ENCODE measurements at places on chromosomes 6 and 20. TPM values are rescaled to one million over a fixed set of nuclear protein-coding genes. Genes with fewer than 3 reads are reported as not detected.

DNA sequence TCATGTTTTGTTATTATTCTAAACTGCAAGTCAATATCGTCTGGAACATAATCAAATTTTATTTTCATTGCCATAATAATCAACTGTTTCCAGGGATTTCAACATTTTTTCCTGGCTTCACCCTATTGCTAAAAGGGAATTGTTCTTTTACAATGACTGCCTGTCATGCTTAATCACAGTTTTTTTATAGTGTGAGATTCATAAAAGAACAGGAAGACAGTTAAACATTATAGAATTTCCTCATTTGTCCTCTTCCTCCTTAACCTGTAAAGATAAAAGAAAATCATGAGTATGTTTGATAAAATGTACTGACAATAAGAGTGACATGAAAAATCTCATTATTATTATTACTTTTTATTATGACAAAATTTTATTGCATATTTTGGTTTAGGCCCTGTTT is 73.3 kb upstream of the CENPW start:
- H3K27me3 ChIP-seq: no peaks in the 10 kb centered on the region
- peaks cover 1% of the 10 kb centered on the region for H3K36me3 ChIP-seq
- no peak overlapping the region for H3K27ac ChIP-seq

GRCh38 chr6:148140772-148141557 is 201.7 kb upstream of the SASH1 start:
- H3K36me3 ChIP-seq: no peaks in the 10 kb centered on the region
- H3K4me1 ChIP-seq: peaks cover 7% of the 10 kb centered on the region
- H3K27ac ChIP-seq: no peak overlapping the region

DNA sequence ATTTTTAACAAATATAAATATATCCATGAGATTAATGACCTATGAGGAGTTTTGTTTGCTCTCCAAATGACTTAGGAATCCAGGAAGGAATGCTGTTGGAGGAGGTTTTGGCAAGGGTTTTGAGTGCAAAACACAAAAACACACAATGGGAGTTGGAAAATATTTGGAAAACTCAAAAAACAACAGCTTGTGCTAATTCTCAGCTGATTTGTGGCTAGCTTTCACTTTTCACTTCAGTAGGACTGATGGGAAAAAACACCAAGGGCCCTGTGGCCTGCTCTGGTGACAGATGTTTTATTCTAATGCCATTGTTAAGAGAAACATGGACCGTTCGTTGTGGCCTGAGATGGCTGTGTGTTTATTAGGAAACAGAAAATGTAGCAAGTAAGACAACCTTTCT is 113.9 kb downstream of the ALDH8A1 start:
- H3K4me3 ChIP-seq: no peak overlapping the region
- DNase-seq: no peak
- H3K27ac ChIP-seq: no peak overlapping the region
- H3K36me3 ChIP-seq: no peaks in the 10 kb centered on the region
- H3K27me3 ChIP-seq: no peaks in the 10 kb centered on the region
- H3K4me1 ChIP-seq: no peaks in the 10 kb centered on the region

- no peak for DNase-seq
- H3K27ac ChIP-seq: no peak overlapping the region
- no peaks in the 10 kb centered on the region for H3K36me3 ChIP-seq
- H3K4me3 ChIP-seq: no peak overlapping the region
- peaks cover 13% of the 10 kb centered on the region for H3K4me1 ChIP-seq
- peaks cover 6% of the 10 kb centered on the region for H3K27me3 ChIP-seq
Measured at GRCh38 chr20:37381621-37382471, 35.9 kb downstream of the SRC start.

GRCh38 chr6:160163425-160163824 is 41.8 kb downstream of the SLC22A1 start:
- no peaks in the 10 kb centered on the region for H3K27me3 ChIP-seq
- no peaks in the 10 kb centered on the region for H3K36me3 ChIP-seq
- H3K27ac ChIP-seq: no peak overlapping the region
- no peak for DNase-seq
- no peaks in the 10 kb centered on the region for H3K4me1 ChIP-seq

ID4 gene
- total RNA-seq: not detected

TUBB2B gene
- total RNA-seq: 0.25 TPM

DNA sequence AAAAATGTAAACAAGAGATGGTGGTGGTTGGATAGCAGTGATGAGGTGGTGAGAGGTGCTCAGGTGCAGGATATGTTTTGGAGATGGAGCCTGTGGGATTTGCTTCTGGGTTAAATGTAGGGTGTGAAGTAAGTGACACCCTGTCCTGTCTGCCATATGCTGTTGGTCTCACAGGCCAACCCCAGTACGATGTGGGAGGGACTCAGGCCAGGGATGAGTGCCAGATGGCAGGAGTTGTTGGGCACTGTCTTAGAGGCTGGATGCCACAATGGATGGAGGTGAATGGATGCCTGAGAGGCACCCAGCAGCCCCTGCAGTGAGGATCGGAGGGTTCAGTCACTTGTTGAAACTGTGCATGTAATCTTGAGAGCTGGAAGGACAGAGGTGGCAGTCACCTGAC is 259.3 kb downstream of the NRN1 start:
- H3K4me1 ChIP-seq: peaks cover 3% of the 10 kb centered on the region
- H3K27ac ChIP-seq: no peak overlapping the region
- H3K36me3 ChIP-seq: peaks cover 14% of the 10 kb centered on the region
- no peak overlapping the region for H3K4me3 ChIP-seq
- H3K27me3 ChIP-seq: no peaks in the 10 kb centered on the region

BIRC7 gene
- total RNA-seq: 0.23 TPM

- no peaks in the 10 kb centered on the region for H3K36me3 ChIP-seq
- no peak overlapping the region for H3K4me3 ChIP-seq
- H3K27me3 ChIP-seq: no peaks in the 10 kb centered on the region
- H3K4me1 ChIP-seq: peaks cover 6% of the 10 kb centered on the region
- no peak overlapping the region for H3K27ac ChIP-seq
Measured at GRCh38 chr20:23157734-23158133, 71.6 kb upstream of the CD93 start.

DNA sequence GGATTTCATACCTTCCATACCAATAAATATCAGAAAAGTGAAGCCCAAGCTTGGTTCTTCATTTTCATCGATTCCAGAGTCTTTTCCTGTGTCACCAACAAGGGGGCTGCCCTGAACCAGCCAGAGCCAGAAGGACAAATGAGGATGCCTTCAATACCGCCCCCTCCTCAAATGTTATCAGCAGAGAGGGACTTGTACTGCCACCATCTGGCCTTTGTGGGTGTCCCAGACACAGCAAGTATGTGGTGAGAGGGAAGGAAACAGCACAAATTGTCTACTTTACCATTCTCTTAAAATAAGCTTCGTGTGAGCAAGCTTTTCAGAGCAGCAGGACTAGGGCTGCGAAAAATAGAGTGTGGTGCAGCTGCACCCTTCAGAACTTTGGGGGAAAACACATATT is 165.3 kb downstream of the SOBP start:
- H3K27me3 ChIP-seq: no peaks in the 10 kb centered on the region
- peaks cover 40% of the 10 kb centered on the region for H3K4me1 ChIP-seq
- no peak overlapping the region for H3K4me3 ChIP-seq

DNA sequence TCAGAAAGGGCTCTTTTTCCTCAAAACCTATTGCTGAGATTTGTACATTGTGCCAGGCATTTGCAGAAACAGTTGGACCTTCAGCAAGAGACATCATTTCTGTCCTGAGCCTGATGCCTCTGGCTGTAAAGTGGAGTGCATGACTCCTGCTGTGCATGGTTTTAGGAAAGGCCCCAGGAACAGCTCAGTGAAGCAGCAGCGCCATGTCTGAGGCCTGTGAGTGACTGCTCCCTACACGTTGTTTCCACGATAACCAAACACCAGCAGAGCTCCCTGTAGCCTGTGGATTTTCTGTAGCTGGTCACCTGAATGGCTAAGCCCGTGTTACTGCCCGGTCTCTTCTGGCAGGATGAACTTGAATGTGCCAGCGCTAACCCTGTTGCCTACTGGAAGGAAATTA is 232.5 kb downstream of the TFAP2C start:
- DNase-seq: no peak
- peaks cover 23% of the 10 kb centered on the region for H3K27me3 ChIP-seq
- no peaks in the 10 kb centered on the region for H3K36me3 ChIP-seq
- H3K27ac ChIP-seq: no peak overlapping the region

DNA sequence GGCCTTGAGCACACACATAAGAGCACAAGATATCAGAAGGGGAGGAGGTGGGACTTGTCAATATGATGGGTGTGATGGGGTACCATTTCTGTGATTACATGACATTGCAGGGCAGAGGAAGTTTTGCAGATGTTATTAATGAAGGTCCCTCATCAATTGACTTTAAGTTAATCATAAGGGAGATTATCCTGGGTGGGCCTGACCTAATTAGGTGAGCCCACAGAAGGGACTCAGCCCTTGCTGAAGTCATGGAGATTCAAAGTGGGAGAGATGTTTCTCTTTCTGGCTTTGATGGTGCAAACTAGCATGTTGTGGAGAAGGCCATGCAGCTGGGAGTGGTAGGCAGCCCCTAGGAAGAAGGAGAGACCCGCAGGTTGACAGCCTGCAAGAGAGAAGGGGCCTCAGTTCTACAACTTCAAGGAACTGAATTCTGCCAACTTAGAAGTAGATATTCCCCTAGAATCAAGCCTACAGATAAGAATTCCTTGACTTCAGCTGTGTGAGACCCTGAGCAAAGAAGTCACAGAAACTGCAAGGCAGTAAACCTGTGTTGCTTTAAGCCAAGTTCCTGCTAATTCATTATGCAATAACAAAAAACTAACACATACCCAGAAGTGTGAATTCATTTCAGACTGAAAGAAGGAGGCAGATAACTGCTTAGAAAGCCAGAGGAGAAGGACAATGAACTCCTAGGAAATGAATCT is 131.3 kb downstream of the LRFN2 start:
- H3K36me3 ChIP-seq: no peaks in the 10 kb centered on the region
- peaks cover 3% of the 10 kb centered on the region for H3K27me3 ChIP-seq
- no peak for DNase-seq

GRCh38 chr20:50522053-50522674 is 12.0 kb downstream of the PTPN1 start:
- DNase-seq: no peak
- H3K27ac ChIP-seq: peak overlapping the region; percentile 36
- H3K36me3 ChIP-seq: peaks cover 31% of the 10 kb centered on the region

DNA sequence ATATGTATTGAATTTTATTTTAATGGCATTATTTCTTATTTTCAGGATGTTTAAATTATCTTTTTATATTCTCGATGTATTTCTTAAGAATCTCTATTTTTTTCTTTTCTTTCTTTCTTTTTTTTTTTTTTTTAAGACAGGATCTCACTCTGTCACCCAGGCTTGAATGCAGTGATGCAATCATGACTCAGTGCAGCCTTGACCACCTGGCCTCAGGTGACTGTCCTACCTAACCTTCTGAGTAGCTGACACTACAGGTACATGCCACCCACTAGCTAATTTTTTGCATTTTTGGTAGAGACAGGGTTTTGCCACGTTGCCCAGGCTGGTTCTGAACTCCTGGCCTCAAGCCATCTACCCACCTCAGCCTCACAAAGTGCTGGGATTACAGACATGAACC is 143.8 kb upstream of the LAMA2 start:
- DNase-seq: no peak
- H3K4me1 ChIP-seq: peaks cover 10% of the 10 kb centered on the region
- peaks cover 8% of the 10 kb centered on the region for H3K27me3 ChIP-seq
- no peaks in the 10 kb centered on the region for H3K36me3 ChIP-seq
- no peak overlapping the region for H3K4me3 ChIP-seq

RAB44 gene
- not detected for total RNA-seq

- peaks cover 39% of the 10 kb centered on the region for H3K4me1 ChIP-seq
- no peak overlapping the region for H3K4me3 ChIP-seq
- H3K27ac ChIP-seq: no peak overlapping the region
Measured at GRCh38 chr6:169709293-169709692, 7.4 kb downstream of the C6orf120 start.

- no peak overlapping the region for H3K27ac ChIP-seq
- H3K4me3 ChIP-seq: no peak overlapping the region
- H3K36me3 ChIP-seq: no peaks in the 10 kb centered on the region
- H3K4me1 ChIP-seq: no peaks in the 10 kb centered on the region
- peak; percentile 35 for DNase-seq
- H3K27me3 ChIP-seq: no peaks in the 10 kb centered on the region
Measured at GRCh38 chr20:61896058-61896961, 169.4 kb downstream of the TAF4 start.

DNA sequence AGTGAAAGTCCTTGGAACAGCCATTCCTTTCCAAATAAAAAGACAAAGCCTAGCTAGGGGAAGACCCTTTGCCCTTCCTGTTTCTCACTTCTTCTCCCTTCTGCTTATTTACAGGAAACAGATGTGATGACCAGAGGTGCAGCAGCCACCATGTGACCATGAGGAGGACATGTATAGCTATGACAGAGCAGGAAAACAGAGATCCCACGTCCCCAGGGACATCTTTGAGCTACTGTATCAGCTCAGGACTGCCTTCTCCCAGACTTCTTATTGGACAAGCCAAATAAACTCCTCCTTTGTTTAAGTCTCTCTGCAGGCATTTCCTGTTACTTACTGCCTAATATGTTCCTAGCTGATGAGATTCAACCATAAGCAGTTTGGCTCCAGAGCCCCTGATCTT is 133.1 kb upstream of the MLN start:
- no peak overlapping the region for H3K4me3 ChIP-seq
- H3K36me3 ChIP-seq: no peaks in the 10 kb centered on the region
- H3K27ac ChIP-seq: no peak overlapping the region

C6orf58 gene
- not detected for total RNA-seq

DNA sequence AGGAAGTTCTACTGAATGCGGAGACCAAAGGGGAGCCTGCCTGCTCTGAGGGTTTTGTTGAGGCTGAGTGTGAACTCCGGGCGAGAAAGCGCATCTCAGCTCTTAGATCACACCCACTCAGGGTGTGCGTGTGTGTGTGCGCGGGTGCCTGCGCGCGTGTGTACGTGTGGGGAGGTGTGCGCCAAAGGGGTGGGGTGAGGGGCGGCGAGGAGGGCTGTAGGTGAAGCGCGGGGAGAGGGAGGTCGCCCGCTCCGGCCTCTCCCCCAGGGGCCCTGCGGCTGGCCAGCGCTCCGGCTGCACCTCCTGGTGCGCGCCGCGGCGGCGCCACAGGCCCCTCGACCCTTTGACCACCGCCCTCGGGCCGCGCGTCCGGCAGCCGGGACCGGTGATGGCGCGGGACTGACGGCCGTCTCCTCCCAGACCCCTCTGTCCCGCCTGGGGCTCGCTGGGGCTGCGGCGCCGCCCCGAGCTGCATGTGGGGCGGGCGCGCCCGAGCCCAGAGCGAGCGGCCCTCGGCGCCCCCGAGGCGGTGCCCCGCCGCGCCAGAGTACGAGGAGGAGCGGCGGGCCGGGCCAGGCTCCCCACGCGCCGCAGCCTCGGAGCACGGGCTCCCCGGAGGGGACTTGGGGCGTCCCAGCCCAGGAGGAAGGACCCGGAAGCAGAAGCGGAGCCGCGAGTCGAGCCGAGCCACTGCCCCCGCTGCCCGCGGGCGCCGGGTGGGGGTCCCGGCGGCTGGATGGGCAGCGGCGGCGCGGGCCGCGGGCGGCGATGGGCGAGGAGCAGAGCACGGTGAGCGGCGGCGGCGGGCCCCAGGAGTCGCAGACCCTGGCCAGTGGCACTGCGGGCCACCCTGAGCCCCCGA is at the start of gene RNF217:
RNF217 (plus strand) TSS at position 661 of the 862 bp plus-strand sequence; CDS start at position 769, 108 bp downstream.
- H3K4me3 ChIP-seq: peak within 1 kb of the TSS; percentile 71
- H3K36me3 ChIP-seq: no peaks in the 10 kb centered on the region
- H3K27me3 ChIP-seq: peaks cover 79% of the 10 kb centered on the region
- H3K27ac ChIP-seq: no peak within 1 kb of the TSS

Measured in activated naive CD8-positive, alpha-beta T cell treated with anti-CD3 and anti-CD28 coated beads for 36 hours (primary cell).